ENCODE measurements at places on chromosomes 12 and 14.

DNA sequence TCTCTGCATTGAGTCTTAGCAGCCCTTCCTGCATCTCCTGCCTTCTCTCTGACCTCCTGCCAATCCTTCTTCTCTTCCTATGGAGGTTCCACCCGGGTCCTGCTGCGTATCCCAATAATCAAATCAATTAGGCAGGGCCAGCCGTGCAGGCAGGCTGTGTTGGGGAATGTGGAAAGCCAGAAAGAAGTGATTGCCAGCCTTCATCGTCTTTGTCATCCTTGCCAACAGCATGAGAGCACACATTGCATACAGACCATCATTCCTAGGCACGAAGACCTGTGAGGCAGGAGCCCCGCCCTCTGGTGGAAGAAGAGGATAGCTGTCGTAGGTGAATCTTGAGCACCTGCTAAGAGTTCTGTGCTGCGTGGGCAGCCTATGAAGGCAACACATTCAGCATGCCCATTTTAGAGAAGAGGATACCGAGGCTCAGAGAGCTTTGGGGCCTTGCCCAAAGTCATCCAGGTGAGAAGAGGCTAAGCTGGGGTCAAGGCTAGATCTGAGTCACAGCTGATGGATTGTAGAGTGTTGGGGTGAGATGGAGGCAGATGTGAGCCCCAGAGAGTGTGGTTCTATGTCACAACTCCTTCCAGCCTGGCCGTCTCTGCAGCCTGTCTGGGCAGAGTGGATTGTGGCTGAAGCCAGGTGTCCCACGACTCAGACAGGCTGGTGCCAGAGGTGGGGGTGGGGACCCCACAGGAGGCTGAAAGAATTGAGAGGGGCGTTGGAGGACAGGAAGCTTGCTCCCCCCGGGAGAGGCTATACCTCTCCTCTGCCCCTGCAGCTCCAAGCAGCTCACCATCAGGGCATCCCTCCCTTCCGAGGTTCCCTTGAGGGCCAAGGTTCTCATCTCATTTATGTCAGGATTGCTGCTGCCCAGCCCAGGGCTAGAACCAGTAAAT, 12.7 kb downstream of the C14orf132 start:
- no peak for DNase-seq

GRCh38 chr14:89207925-89208328, 209.1 kb downstream of the FOXN3 start:
- DNase-seq, result no peak

- no peak for DNase-seq
Observed at GRCh38 chr12:90619943-90620342, 335.0 kb downstream of the CCER1 start.

- DNase-seq, result no peak
Observed at GRCh38 chr12:1050059-1050707, 59.2 kb downstream of the ERC1 start.

GRCh38 chr14:59826150-59826549, 44.4 kb downstream of the RTN1 start:
- DNase-seq, result no peak

GRCh38 chr14:103129301-103130016, 6.2 kb downstream of the TNFAIP2 start:
- DNase-seq, result no peak

DNA sequence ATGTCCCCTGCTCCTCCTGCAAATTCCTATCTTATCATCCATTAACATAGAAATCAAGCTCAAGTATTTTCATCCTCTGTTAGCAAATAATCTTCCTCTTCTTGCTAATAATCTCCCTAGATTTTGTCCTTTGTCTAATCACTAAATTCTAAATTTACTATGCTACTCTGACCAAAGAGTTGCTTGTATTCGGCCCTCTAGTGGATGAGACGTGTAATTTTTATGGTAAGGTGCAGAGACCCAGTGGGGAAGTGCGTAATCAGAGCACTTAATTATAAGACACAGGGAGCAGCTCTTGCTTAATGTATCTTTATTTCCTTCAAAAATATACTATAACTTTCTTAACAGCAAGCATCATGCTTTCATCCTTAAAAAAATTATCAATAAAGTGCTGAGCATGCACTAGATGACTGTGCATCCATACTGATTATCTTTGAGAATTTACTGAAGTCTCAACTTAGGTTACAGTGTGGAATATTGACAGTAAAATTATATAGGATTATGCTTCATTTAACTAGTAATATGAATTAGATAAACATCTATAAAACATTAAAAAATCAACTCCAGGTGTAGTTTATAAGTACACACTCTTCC, 212.6 kb downstream of the SLC16A7 start:
- DNase-seq, result peak; percentile 36

GRCh38 chr14:59123975-59124374, 64.5 kb upstream of the DAAM1 start:
- DNase-seq, result no peak

DNA sequence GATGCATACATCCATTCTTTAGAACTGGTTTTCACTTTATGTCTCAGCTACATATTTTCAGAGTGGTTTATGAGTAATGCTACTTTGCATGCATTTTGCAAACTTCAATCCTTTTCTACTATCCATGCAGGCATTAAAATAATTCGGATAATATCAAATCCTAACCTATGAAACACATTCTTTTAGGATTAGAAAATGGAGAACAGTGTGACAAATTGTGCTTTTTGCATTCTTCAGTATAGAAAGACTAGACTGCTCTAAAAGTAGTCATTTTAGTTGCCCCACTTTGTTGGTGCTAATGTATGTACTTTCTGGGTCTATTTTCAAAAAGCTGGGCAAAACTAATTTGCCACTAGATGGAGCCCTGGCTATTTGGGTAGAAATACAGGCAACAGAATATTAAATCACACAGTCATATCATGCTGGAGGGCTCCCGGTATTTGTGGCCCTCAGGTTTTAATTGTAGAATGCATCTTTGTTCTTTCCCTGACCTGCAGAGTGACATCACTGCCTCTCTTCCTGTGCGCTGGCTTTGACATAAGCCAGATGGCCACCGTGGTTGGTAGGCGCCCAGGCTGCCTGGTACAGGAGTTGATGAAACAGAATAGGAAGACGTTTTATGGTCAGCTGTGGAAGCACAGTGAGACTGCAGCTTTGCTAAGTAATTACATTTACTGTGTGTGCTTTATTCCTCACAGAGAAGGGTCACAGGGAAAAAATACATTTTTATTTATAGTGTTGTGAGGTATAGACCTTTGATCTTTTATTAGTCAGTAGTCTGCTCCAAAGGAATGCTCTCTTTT, 28.1 kb downstream of the MSRB3 start:
- DNase-seq, result no peak

DNA sequence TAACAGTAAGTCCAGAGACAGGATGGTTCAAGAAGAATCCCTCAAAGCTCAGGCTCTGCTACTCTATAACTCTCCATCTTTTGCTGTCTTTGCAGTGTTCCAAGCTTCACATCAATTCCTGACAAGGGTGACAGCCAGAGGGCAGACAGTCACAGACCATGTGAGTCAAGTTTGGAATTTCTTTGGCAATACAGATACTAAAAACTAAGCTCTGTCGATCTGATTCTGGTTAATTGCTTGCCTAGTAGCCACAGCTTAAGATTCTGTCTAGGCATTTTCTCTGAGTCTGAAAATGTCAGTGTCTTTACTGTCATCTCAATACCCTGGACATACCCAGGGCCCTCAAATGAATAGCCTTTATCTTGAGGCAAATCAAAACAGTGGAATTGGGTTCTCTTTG, 153.7 kb downstream of the CEP128 start:
- DNase-seq, result no peak

DNA sequence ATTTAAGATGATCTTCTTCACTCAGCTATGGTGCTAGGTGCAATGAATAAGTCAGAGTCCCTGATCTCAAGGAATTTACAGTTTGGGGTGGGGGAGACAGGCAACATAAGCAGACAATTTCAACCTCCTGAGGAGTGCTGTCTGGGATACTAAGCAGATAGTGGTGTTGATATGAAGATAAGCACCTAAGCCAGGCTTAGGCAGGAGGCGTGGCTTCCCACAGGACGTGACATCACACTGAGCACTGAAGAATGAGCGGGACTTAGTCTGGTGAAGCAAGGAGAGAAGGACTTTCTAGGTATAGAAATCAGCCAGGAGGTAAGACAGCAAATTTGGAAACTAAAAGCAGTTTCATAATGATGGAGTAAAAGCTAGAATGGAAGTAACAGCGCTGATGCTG, 6.8 kb downstream of the PRPH start:
- DNase-seq, result no peak

GRCh38 chr12:52715416-52715815, 12.1 kb upstream of the KRT77 start:
- no peak for DNase-seq

GRCh38 chr12:61566183-61566582, 694.0 kb upstream of the USP15 start:
- no peak for DNase-seq

- DNase-seq, result peak; percentile 77
Observed at GRCh38 chr12:92068459-92068858, 77.2 kb downstream of the BTG1 start.

GRCh38 chr14:52312931-52313355, 1.2 kb upstream of the PTGER2 start:
- DNase-seq, result no peak

GRCh38 chr12:26431211-26431610, 235.8 kb downstream of the SSPN start:
- DNase-seq, result peak; percentile 6

DNA sequence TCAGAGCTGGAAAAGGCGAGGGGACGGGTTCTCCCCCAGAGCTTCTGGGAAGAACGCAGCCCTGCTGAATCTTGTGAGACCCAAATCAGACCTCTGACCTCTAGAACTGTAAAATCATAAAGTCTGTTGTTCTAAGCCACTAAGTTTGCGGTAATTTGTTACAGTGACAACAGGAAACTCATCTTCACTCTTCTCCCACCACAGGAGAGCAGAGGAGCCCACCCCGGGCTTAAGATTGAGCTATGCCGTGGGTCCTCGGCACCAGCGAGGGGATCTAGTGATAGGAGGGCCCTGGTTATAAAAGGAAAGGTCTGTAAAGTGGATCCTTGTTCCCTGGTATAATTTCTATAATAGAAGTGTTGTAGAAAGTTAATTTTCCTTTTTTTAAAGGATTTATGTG, 7.6 kb downstream of the MLXIP start:
- DNase-seq, result no peak

GRCh38 chr12:90970471-90970870, 15.5 kb upstream of the CCER1 start:
- no peak for DNase-seq

DNA sequence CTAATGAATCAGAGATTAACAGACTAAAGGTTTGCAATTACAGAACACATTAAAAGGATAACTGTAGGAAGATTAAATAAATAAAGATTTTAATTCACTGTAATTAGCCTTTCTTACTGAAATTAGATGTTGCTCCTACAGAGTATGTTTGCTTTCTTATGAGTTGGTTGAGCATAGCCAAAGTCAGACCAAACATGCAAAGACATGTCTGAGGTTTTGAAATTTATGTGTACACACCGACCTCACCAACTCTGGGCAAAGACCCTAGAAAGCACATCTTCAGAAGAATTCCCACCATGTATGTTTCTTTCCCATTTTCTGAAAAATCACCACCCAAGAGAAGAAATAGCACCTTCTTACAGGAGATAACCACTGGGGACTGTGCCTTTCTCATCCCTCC, 159.2 kb downstream of the PAX9 start:
- no peak for DNase-seq

- no peak for DNase-seq
Observed at GRCh38 chr12:116508145-116509121, 50.7 kb upstream of the MAP1LC3B2 start.

DNA sequence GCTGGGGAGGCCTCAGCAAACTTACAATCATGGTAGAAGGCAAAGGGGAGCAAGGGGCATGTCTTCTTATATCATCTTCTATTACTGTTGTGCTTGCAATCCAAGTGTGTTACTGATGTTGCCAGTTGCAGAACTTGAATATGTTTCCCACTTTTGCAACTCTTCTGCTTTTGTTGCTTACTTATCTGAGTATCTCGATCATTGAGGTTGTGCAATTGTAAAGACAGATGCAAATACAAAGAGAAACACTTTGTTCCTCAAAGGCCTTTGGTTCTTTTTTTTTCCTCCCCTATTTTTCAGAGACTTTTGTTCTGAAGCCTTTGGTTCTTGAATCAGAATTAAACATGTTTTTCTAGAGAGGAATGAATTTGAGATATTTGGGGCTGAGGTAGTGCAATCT, 3.7 kb upstream of the COX8C start:
- DNase-seq, result no peak

GRCh38 chr12:26617513-26617912, 215.5 kb downstream of the ITPR2 start:
- no peak for DNase-seq

DNA sequence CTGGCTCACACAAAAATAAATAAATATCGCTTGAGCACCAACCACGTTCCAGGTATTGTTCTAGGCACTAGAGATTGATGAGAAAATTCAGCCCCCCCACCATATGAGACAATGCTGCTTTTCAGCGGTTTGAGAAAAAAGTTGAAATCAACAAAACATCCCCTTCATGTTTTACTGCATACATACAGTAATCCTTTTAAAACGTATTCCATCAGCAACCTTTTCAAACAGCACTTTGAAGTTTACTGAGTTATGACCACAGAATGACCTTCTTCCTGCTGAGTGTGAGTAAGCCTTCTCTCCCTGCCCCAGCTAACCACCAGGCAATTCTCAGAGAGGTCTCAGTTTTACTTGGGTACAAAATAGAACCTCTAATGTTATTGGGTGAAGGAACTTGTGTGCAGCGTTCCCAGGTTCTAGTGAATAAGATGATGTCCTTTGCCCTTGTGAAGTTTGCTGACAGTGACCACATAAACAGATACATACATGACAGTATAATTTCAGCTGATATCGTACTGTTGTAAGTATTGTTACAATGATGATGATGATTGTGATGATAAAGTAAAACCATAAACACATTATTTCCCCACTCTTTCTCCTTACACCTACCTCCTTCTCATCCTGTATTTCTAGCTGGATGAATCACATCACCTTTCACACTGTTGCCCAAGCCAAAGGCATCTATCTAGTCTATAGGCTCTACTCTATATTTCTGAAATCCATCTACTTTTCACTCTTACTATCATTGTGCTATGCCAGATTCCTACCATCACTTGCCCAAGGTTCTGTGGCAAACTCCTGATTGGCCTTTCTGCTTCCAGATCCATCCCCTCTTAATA, 124.4 kb upstream of the KRR1 start:
- DNase-seq, result no peak

DNA sequence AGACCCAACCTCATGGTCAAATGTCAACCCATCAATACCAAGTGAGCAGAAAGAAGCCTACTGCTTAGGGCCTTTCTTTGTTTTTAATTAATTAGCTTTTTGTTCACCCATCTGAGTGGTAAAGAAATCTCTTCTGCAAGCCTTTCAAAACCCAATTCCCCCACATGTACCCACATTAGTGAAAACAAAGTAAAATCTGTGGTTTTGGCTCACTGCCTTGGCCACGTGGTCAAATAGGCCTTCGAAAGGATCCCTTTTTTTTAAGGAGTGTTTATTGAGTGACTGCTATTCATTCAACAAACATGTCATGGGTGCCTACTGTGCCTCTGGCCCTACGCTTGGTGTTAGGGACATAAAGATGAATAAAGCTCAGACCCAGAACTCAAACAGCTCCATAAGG, 160.1 kb downstream of the NUAK1 start:
- no peak for DNase-seq

All from NCI-H2029 treated with DMSO at 0.1 percent for 48 hours (cell line).